KBM-7 (cell line): ENCODE measurements at places on chromosomes 2 and 18.

DNA sequence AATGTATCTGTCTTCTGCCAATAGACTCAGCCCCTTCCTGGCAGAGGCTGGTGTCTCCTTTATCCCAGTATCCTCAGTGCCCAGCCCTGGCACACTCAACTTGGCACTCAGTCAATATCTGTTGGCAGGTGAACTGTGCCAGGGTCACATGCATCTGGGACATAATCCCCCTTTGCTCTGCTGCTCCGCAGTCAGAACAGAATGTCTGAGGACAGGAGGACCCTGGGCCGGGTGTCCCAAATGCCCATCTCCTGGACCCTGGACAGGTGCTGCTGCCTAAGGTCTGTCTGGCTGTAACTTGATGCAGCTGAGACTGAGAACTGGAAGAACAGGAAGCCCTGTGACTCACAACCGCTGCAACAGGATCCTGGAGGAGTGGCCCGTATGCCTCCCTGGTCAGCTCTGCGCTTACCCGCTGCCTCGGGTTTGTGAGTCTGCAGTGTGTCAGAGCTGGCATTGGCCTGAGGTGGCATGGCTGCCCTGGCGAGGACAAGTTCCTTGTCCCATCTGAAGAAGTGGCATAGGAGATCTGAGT, 11.4 kb downstream of the HK2 start:
- peak; percentile 60 for DNase-seq

DNA sequence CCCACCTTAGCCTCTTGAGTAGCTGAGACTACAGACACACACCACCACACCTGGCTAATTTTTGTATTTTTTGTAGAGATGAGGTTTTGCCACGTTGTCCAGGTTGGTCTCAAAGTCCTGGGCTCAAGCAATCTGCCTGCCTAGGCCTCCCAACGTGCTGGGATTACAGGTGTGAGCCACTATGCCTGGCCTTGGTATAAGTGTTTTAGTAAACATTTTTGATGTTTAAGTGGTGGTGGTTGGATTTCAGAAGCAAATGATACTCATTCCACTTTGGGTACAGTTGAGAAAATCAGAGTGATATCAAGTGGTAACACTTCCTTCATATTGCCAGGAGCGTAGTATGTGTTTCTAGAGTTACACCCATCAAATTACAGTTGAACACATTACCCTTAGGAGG, 25.4 kb downstream of the ACADL start:
- no peak for DNase-seq

DNA sequence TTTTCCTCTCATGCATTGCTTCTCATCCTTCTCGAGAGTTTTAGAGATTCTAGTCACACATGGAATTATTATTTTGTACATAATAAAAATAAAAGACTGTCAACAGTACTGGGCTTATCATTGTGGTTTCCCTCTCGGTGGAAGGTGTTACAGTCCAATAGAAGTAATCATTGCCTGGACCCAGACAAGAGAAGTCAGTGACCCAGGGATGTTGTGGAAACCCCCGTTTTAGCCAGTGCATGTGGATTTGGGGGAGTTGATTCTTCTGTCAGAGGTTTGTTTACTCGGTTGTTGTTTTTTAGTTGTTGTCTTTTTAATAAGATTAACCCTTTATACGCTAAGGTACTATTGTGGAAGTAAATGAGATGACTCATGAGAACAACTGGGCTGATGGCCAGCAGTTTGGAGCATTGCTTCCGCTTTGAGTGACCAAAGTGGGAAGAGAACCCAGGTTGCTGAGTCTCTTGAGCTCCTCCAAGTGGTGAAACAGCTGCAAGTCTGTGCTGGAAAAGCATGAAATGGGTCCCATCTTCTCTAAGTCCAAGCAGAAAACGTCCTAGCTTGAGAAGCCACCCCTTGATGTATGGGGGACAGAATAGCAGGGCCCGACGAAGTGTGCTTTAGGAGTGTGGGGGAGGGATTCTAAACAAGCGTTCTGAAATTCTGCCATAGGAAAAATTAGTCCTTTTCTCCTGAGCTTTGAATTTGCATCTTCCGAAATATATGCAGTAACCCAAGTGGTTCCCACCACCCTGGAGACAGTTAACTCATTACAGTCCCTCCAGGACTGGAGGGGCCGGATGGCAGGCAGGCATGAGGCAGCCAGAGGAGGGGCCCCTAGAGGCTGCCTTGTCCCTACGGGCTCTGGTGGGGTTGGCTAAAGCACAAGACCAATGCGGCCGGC, 61.8 kb upstream of the GPR45 start:
- DNase-seq, result peak; percentile 37

- no peak for DNase-seq
These were observed 73.9 kb upstream of the HK2 start for GRCh38 chr2:74759986-74760385.

DNA sequence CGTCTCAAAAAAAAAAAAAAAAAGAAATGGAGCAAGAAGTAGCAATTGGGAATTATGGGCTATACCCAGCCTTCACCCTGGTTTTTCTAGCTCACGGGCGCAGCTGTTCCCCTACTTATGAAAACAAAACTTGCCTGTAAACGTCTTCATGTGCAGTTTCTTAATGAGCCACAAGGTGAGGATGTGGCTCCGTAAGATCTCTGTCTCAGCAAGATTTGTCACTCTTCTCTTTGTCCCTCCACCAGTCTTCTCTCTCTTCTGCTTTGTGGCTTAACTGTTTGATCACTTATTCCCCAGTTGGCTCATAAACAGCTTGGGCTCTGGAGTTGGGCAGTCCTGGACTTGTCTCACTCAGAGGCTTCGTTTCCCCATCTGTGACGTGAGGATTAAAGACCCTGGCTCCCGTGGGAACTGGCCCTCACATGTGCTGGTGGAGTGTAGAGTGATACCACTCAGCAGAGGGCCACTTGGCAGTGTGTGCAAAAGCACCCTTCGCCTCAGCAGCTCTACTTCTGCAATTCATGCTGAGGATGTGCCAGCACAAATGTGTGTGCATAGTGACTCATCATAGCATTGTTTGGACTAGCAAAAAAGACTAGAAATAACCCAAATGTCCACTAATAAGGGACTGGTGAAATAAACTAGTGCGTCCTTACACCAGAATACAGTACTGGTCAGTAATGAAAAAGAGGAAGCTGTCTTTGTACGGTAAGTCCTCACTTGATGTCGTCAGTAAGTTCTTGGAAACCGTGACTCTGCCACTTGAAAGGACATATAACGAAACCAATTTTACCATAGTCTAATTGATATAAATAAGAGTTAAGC, 8.7 kb downstream of the CEP68 start:
- peak; percentile 94 for DNase-seq

DNA sequence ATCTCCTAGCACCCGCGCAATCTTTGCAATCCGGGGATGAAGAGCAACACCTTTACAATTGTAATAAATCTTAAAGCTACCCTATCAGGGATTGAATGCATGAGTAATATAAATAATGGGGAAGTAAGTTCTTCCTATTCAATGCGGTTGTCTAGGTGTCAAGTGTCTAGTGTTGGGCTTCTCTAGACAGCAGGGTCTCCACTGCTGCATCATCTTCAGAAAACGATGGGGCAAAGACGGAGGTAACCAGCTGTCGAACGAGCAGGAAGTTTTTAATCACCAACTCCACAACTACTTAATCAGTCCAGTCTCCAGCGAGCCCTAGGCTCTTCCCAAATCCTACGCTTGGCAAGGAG, 573 bp downstream of the STAM2 start:
- no peak for DNase-seq

DNA sequence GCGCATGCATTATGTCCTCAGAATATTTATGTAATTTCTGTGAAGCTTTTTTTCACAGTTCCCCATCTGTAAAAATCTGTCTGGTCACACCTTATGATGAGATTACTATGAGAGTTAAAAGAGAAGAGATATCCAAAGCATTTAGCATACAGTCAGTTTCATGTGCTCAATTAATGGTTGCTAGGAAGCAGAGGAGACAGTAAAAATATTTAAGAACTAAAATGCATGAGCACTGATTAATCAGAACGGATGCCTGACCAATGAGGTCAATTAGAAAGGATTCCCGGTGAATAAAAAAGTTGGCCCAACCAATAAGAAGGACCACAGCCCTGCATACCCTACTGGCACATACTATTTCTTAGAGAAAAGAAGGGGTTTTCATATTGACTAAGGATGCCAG, 12.0 kb upstream of the CRIM1 start:
- DNase-seq, result no peak

GRCh38 chr2:238569507-238570195, 142.9 kb downstream of the ASB1 start:
- no peak for DNase-seq

DNA sequence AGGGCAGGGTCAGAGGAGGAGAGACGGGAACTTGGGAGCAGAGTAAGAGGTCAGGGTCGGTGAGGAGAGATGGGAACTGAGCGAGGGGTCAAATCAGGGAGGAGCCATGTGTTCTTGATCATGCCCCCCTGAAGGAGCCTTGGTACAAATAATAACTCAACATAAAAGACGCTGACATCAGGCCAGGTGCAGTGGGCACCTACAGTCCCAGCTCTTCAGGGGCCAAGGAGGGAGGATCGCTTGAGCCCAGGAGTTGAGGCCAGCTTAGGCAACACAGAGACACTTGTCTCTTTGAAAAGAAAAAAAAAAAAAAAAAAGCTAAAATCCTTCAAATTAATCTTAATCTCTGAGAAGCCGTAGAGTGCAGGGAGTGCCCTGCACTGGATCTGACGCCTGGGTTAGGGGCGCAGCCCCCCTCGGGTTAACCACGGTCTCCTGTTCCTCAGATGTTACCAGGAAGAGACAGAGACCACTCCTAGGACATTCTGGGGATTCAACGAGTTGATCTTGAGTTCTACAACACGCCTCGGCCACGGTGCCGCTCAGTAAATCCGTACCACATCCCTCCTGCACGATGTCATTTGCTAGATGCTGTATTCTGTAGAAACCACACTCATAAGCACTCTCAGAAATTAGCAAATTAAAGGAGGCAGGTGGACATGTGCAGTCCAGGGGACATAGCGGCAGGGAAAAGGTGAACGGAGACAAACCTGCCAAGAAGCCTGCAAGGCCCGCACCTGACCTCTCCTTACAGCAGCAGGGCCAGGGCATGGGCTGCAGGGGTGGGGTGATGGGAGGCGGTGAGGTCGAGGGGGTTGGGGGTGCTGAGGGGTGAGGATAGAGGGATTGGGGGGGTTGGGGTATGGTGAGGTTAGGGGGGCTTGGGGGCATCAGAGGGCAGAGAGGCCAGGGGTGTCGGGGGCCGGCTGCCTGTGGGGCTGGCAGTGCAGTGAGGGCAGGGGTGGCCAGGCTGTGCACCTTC, 29.2 kb downstream of the SLC66A2 start:
- no peak for DNase-seq

DNA sequence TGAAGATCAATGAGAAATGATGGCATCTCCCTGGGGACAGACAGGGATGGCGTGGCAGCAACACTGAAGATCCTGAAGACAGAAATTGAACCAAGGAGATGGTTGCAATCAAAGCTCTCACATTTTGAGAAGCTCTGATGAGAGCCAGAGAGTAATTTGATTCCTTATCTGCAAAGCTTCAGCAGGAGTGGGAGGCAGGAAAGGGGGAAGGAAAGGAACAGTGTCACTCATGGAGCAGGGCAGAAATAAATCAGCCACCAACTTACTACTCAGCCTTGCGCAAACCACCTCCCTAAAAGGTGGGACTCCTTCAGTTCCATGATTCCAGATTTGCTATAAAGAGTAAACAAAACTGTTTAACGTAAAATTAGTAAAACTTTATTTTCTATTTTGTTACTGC, 119.2 kb downstream of the CACNB4 start:
- peak; percentile 8 for DNase-seq

GRCh38 chr2:64052463-64053241, 33.4 kb upstream of the VPS54 start:
- peak; percentile 41 for DNase-seq

- DNase-seq, result no peak
These were observed 61.1 kb upstream of the RAPH1 start for GRCh38 chr2:203596183-203596582.

DNA sequence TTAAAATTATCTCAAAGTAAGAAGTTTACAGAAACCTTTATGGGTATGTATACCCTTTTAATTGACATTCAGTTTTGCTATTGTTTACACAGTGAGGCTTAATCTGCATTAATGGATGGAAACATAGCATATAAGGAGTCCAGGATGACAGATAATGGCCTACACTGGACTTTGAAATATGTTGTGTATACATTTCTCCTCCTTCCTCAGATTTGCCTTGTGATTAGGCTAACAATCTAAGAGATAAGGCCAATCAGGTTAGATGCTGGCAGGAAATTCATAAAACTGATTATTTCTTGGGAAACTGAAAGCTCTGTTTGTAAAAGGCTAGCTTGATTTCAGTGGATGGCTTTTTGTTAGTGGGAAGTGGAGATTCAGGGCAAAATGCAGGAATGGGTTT, 191.9 kb downstream of the LDLRAD4 start:
- DNase-seq, result no peak

GRCh38 chr2:61158356-61158955, 3.5 kb upstream of the C2orf74 start:
- DNase-seq, result no peak

- no peak for DNase-seq
These were observed 14.6 kb downstream of the GULP1 start for GRCh38 chr2:188306271-188306670.

- DNase-seq, result no peak
These were observed 82.6 kb downstream of the POU3F3 start for GRCh38 chr2:104936527-104936926.

GRCh38 chr18:24160086-24160485, 21.2 kb downstream of the CABYR start:
- DNase-seq, result no peak

- DNase-seq, result peak; percentile 8
These were observed 8.6 kb upstream of the AGPS start for GRCh38 chr2:177383935-177384334.

DNA sequence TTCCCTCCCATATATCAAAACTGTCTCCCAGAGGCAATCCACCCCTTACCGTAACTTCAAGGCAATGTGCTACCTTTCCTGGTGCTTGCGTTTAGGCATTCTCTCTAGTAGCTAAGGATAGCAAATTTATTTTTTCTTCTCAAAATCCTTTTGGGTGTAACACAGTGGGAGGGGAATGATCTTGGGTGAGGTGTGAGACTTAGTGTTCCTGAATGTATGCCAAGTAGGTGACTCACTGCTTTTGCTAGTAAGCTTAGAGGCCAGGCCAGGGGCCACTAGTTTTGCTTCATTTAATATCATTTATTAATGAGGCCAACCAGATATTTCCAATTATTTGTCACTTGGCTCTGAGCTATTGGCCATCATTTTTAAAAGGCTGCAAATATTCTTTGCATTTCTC, 135.5 kb downstream of the NAPG start:
- no peak for DNase-seq

DNA sequence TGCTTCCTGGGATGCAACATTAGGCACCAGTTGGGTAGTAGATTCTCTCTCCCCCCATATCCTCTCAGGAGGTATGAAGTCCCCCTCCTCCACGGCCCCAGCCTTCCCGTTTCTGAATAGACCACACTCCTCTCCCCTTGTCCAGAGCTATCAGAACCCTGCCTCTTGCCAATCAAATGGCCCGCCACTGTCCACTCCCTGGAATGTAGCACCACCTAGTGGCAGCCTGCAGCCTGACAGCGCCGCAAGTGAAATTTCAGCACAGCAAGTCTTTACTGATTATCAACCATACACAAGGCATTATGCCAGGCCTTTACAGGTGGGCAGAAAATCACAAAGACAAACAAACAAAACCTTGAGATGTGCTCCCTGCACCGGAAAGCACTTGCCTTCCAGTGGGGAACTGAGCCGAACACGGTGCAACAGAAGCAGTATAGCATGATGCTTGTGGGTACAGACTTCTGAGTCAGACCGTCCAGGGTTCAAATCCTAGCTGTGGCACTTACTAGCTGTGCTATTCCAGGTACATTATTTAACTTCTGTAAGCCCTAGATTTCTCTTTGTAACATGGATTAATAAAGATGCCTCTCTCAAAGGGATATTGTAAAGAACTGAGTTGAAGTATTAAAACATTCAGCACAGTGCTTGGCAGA, 174.0 kb downstream of the SMAD2 start:
- DNase-seq, result peak; percentile 58
